ENCODE measurements at places on chromosomes 6 and 20.

DNA sequence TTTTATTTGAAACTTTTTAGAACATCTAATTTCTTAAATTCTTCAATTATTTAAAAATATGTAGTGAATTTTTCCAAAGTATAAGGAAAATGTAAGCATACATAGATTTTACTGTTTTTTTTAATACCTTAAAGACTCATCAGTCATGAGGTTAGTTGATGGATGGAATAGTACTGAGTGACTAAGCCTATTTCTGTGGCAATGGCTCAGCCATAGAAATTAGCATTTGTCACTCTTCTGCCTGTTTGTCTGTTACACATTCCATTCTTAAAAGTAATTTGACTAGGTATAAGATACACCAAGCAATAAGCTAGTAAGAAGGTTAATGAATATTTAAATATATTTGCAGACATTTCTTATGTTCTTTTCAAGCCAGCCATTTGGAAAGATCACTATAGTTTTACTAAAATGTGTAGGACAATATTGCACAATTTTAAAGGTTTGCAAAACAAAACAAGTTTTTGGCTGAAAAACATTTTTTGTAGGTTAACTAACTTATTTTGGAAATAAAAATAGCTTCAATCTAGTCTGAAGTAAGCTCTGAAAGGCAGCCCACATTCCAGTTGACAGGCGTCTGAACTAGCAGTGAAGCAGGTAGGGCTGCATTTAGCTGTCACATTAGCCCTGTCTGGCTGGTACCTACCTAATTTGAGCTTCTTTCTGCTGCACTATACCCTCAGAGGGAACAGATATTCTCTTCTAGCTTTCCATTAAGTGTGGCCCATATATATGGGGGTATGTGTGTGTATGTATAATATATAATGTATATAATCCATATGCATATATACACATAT, 385.7 kb downstream of the GRIK2 start:
- no peak for DNase-seq

GRCh38 chr20:11324990-11325389, 592.7 kb upstream of the BTBD3 start:
- DNase-seq = no peak

- DNase-seq = no peak
Observed at GRCh38 chr6:137764464-137764863, 102.6 kb upstream of the TNFAIP3 start.

GRCh38 chr6:21478883-21479539, 114.5 kb upstream of the SOX4 start:
- DNase-seq = no peak

- no peak for DNase-seq
Observed at GRCh38 chr6:149049230-149049629, 268.3 kb upstream of the TAB2 start.

- no peak for DNase-seq
Observed at GRCh38 chr6:139858429-139858828, 484.0 kb upstream of the CITED2 start.

GRCh38 chr6:39416728-39417127, 94.2 kb upstream of the KCNK16 start:
- DNase-seq = no peak

- no peak for DNase-seq
Observed at GRCh38 chr6:93676581-93676980, 257.2 kb upstream of the EPHA7 start.

GRCh38 chr20:47370850-47371782, 14.6 kb upstream of the ZMYND8 start:
- DNase-seq = no peak

DNA sequence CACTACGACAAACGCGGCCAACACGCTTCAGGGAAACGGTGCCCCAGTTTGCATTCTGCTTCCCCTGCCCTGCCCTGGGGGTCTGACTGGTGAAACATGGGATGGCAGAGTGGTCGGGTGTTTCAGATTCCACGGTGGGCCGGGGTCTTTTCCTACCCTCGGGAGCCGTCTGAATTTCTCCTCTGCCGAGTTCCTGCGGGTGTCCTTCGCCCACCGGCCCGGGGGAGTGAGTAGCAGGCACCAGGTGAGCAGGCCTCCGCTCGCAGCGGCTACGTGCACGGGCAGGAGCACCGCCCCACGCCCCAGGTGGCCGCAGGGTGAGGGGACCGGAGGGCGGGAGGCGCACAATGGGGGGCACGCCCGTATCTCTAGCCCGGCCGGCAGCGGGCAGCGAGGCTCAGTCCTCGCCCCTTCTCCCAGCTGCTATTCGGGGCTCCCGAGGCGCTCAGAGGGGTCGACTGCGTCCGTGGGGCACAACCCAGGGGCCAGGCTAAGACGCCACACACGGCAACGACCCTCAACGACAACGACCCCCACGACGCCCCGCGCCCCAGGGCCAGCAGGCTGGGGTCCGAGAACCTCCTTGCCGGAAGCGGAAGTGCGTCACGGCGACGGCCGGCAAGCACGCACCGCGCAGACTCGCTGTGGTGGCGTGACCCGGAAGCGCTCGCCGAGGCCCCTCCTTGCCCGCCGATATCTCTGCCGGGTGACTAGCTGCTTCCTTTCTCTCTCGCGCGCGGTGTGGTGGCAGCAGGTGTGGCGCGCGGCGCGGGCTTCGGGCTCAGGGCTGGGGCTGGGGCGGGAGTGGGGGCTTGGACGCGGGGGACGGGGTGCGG, at the start of gene RPS21:
Gene RPS21 (plus strand): TSS at position 721 of the 836 bp plus-strand sequence. CDS start 236 bp downstream, outside the sequence.
- peak; percentile 95 for DNase-seq

- no peak for DNase-seq
Observed at GRCh38 chr6:132666118-132666517, 7.1 kb upstream of the TAAR1 start.

DNA sequence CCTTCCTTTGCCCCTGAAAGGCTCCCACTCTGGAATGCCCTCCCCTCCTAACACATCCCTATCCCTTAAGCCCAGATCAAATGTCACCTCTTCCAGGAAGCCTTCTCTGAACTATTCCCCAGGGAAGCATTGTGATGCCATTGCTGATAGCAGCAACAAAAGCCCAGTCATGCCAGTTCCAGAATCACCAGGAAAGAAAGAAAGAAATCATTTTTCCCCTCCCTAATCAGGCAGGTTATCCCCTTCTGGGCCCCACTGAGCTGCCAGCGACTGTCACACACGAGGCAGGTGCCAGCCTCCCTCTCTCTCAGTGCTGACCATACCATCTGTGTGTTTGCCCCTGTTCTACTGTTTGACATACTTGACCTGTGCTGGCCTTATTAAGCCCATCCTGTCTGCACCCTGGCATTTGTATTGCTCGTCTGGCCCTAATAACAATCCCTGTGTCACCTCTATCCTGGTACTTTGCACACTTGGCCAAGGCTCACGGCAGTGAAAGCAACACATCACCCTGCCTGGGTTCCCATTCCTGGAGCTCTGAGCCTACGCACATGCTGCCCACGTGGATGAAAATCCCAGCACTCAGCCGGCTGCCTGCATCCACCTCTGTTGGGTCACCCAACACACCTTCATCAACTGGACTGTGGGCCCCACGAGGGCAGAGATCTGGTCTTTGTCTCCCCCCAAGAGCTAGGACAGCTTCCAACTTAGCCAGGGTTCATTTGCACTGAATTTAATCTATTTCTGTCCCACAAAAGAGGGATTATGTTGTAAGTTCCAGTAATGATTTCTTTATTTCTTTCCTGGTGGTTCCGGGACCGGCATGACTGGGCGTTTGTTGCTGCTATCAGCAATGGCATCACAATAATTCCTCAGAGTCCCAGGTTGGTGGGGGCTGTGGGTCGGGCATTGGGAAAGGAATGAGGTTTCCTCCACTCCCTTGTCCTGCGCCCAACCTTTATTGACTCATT, 5.3 kb upstream of the BPIFB1 start:
- no peak for DNase-seq

DNA sequence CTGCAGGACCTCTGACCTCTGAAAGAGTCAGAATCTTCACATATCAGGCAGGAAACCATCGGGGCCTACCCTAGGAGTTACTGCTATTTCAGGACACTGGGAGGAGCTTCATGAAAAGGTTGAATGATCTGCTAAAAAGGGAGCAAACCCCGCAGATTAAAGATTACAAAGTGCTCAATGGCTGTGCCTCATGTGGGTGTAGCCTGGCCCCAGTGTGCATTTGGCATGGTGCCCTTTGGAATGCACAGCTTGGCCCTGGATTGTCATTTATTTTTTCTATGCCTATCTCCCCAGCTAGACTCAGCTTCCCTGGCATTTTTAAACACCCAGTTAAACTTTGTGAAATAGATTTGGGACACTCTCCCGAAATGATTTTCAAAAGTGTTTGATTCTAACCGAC, 368.5 kb upstream of the SPTLC3 start:
- no peak for DNase-seq

GRCh38 chr6:110566346-110567125, 90.1 kb upstream of the SLC22A16 start:
- no peak for DNase-seq

GRCh38 chr6:13811627-13812358, 2.6 kb downstream of the MCUR1 start:
- DNase-seq = no peak

DNA sequence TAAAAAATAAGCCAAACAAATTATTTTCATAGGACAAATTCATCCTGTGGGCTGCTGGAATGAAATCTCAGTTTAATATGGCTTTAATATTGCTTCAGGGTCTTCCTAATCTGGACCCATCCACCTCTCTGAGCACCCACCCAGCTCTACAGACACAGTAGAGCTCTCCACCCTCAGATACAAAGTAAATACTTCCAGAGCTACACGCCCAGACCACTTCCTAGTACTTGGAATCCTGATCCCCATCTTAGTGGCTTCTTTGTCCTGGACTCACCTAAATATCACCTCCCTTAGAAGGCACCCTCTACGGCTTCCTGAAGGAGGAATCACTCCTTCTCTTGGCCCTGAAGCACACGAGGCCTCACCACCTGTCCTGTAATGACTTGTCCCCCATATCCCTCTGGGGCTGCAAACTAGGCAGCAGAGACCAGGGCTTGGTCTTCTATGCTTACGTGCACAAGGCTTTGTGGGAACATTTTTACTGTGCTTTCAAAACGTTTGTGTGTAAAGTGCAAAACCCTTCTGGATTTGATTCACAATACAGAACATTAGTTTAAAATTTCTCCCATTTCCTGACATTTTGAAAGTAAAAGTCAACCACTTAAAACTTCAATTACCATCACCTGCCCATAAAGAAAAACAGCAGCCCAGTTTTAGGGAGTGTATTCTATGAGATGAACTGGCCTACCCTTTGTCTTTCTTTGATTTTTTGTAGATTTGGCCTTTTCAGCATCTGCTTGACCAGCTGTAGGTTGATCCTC, 2.4 kb downstream of the CTCFL start:
- peak; percentile 56 for DNase-seq

DNA sequence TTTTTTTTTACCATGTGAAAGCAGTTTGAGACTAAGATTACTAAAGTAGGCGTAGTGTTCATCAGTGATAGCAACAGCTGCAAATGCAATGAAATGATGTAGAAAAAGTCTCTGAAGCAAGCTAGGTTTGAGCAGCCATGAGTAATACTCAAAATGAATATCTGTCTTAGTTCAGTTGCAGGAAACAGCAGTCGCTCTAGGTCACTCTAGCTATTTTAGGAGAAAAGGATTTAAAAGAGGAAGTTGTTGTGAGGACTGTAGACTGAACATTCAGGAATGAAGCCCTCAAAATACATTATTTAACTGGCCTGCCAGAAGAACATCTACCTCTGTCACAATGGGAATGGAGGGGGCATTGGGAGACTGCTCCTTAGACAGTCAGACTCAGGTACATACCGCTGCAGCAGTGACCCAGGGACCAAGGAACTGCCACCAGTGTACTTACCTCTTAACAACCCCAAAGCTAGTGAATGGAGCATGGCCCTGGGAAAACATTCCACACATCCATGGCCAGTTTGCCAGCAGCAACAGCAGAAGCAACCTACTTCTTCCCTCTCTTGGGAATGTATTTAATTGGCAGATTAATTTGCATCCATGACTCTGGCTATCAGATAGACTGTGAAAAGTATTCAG, 243.0 kb upstream of the KHDRBS2 start:
- DNase-seq = no peak

- peak; percentile 11 for DNase-seq
Observed at GRCh38 chr6:165889636-165890403, 226.8 kb upstream of the PDE10A start.

- DNase-seq = peak; percentile 86
Observed at GRCh38 chr6:16694781-16695578, 66.3 kb downstream of the ATXN1 start.

DNA sequence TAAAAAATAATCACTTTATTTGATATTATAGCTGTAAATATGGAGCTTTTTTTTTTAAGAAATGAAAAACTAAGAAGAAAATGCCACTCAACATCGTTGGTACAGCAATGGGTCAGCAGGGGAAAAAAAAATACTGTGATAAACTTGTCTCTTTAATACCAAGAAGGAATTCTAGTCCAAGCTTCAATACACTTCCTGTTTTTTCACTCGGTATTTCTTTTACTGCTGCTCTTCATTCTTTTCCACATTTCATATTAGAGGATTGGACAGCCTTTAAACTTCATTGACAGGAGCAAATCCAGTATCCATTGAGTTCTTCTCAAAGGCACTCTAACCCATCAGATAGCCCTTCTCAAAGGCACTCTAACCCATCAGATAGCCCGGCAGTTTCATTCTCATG, 22.2 kb upstream of the EZR start:
- no peak for DNase-seq

DNA sequence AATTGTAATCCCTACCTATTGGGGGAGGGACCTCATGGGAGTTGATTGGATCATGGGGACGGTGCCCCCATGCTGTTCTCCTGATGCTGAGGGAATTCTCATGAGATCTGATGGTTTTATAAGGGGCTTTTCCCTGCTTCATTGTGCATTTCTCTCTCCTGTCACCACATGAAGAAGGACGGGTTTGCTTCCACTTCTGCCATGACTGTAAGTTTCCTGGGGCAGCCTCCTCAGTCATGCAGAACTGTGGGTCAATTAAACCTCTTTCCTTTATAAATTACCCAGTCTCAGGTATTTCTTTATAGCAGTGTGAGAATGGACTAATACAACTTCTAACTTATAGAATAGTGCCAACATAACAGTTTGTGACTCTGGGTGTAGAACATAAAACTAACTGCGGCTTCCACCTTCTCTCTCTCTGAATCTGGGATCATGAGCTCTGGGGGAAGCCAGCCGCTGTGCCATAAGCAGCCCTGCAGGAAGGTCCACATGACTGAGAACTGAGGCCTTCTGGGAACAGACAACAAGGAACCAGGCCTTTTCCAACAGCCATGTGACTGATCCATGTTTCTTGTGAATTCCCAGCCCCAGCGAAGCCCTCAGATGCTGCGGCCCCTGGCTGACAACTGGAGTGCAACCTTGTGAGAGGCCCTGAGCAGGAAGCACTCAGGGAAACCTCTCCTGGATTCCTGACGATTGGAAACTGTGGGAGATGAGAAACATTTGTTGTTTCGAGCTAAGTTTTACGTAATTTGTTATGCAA, 3.4 kb upstream of the HLA-A start:
- no peak for DNase-seq
